ENCODE measurements at places on chromosomes 5 and 9. TPM values are rescaled to one million over a fixed set of nuclear protein-coding genes. Genes with fewer than 3 reads are reported as not detected.
A peak's percentile ranks its signal among the peaks of the same experiment; 100 is the strongest.

Gene ZER1
- total RNA-seq = 37.9 TPM

DNA sequence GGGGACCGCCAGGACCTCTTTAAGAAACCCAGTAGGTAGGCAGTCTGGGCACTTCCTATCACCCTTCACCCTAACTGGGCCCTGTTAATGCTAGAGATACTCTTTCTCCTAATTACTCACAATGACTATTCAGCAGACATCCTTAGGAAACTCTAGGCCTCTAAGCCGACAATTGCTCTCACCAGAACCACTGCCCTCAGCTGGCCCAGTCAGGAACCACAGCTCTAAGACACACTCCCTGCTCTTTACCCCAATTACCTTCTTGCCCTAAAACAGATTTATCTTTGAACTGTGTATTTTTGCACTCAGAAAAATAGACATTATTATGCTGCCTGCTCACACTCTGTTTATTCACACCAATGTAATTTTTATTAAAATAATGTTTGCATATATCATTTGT, 432.6 kb upstream of the SLC30A5 start:
- H3K36me3 ChIP-seq = no peaks in the 10 kb centered on the region
- H3K4me1 ChIP-seq = no peaks in the 10 kb centered on the region
- peak; percentile 1 for DNase-seq
- H3K4me3 ChIP-seq = no peak overlapping the region
- H3K27me3 ChIP-seq = no peaks in the 10 kb centered on the region

GRCh38 chr5:115683081-115683480, 57.2 kb upstream of the TMED7 start:
- DNase-seq = no peak
- no peaks in the 10 kb centered on the region for H3K27me3 ChIP-seq
- no peak overlapping the region for H3K4me3 ChIP-seq
- no peak overlapping the region for H3K27ac ChIP-seq

DNA sequence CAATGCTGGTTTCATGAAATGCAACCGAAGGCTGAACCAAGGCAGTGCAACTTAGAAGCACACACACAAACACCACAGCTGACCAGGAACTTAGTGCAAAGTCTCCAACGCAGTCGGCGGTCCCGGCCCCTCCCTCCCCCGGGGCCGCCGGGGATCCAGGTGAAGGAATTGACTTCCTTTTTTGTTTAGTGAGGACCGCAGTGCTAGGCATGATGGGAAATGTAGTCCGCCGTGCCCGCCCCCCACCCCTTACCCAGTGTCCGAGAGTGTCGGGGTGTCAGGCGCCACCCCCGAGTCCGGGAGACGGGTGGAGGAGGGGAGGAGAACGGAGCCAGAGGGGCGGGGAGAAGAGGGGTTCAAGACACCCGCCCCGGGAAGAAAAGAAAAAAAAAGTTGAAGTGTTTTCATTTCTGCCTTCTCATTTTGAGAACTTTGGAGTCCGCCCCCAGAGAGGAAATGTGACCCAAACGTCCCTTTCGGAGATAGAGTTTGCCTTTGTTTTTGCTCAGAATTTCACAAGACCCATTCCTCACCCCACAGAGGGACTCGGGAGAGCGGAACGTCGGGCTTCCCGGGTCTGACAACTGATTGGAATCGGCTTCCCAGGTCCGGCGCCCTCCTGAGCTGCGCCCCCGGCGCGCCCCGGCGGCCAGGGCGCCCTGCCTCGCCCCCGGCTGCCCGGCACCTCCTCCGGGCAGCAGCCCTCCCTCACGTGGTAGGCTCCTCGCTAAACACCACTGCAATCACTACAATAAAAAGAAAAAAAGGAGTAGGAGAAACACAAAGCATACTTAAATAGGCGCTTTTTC, 2.0 kb downstream of the IER5L start:
- H3K27ac ChIP-seq = peak overlapping the region; percentile 12
- H3K4me3 ChIP-seq = peak overlapping the region; percentile 38
- peaks cover 3% of the 10 kb centered on the region for H3K27me3 ChIP-seq
- H3K36me3 ChIP-seq = no peaks in the 10 kb centered on the region
- DNase-seq = peak; percentile 53

DNA sequence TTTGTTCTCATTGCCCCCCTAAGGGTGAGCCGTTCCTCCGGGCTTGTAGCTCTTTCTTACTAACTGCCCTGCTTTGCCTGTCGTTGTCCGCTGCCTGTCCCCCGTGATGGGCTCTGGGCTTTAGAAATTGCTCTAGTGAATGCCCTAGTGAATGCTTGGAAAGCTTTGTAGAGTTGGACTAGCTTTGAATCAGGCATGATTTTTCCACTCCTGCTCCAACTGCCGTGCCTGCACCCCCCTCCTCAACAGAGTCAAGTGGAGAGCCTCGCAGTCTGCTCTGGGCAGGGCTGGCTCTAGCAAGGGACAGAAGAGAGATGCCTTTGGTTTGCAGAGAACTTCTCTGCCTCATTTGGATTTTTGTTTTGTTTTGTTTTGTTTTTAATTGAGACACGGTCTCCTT, 46.8 kb upstream of the DAB2IP start:
- no peak overlapping the region for H3K27ac ChIP-seq
- no peaks in the 10 kb centered on the region for H3K27me3 ChIP-seq
- H3K4me3 ChIP-seq = no peak overlapping the region
- no peaks in the 10 kb centered on the region for H3K36me3 ChIP-seq

Gene ANGPTL2
- total RNA-seq = not detected

- H3K27ac ChIP-seq = no peak overlapping the region
- H3K27me3 ChIP-seq = no peaks in the 10 kb centered on the region
- no peak overlapping the region for H3K4me3 ChIP-seq
- H3K4me1 ChIP-seq = peaks cover 82% of the 10 kb centered on the region
- H3K36me3 ChIP-seq = no peaks in the 10 kb centered on the region
Measured at GRCh38 chr5:131541071-131541470, 94.0 kb downstream of the RAPGEF6 start.

DNA sequence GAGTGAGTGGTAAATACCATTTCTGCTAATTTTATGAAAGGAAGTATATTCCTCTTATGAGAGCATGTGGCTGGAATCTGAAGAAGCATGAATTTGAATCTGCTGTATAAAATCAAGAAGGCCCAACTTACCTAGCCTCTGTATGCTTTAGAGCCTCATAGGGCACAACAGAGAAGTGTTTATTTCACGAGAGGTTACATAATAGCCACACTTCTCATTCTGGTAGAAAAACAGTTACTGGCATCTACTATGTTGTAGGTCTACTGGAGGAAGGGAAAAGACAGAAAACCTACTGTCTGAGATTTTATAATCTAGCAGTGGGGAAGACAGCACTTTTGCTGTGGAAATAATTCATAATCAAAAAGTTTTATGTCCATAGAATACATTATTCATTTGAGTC, 172.6 kb upstream of the ZNF608 start:
- H3K36me3 ChIP-seq = no peaks in the 10 kb centered on the region
- DNase-seq = no peak
- H3K27ac ChIP-seq = no peak overlapping the region

DNA sequence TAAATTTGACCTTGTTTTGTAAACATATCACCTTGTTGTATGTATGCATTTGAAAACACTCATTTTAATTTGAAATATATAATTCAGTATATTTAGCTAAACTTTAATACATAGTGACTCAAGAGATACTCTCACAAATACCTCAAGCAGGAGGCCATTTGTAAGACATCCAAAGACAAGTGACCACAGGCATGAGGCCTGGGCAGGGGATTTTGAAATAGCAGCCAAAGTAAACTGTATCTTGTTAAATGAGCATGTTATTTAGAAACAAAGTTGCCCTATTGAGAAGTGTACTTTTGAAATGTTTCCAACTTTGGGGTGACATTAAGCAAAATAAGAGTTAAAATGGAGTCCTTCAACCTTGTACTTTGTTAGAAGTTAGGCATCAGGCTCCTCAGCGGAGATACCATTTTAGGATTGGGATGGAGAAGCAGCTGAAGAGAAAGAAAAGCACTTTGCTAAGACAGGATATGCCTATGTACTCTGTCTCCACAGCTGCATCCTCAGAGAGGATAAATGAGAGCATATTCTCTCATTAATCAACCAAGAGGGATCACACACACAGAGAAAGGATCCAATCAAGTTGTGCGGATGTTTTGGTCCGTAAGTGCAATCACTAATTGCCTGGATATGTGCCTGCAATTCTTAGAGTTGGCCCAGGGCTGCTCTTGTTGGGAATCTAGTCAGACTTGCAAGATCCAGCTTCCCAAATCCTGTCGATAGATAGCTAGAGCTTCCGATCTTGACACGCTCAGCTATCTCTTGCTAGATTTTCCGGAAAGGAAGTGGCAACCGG, 157.5 kb upstream of the HAPLN1 start:
- no peaks in the 10 kb centered on the region for H3K4me1 ChIP-seq
- no peak overlapping the region for H3K27ac ChIP-seq
- no peaks in the 10 kb centered on the region for H3K27me3 ChIP-seq
- H3K36me3 ChIP-seq = no peaks in the 10 kb centered on the region

GRCh38 chr9:23290973-23291372, 535.1 kb downstream of the ELAVL2 start:
- no peaks in the 10 kb centered on the region for H3K4me1 ChIP-seq
- no peaks in the 10 kb centered on the region for H3K36me3 ChIP-seq
- no peak overlapping the region for H3K4me3 ChIP-seq
- H3K27ac ChIP-seq = no peak overlapping the region
- H3K27me3 ChIP-seq = no peaks in the 10 kb centered on the region

- no peaks in the 10 kb centered on the region for H3K27me3 ChIP-seq
- no peak for DNase-seq
- no peaks in the 10 kb centered on the region for H3K4me1 ChIP-seq
- no peak overlapping the region for H3K4me3 ChIP-seq
- H3K27ac ChIP-seq = no peak overlapping the region
Measured at GRCh38 chr9:103399535-103399934, 404.4 kb downstream of the CYLC2 start.

Gene FBP1
- 9.2 TPM for total RNA-seq

- peaks cover 34% of the 10 kb centered on the region for H3K4me1 ChIP-seq
- H3K27ac ChIP-seq = peak overlapping the region; percentile 90
- no peak for DNase-seq
Measured at GRCh38 chr9:113220467-113221002, 542 bp downstream of the FKBP15 start.

Gene ABO
- 0.29 TPM for total RNA-seq

- no peak overlapping the region for H3K27ac ChIP-seq
- no peaks in the 10 kb centered on the region for H3K27me3 ChIP-seq
- no peaks in the 10 kb centered on the region for H3K36me3 ChIP-seq
- H3K4me3 ChIP-seq = no peak overlapping the region
- no peak for DNase-seq
Measured at GRCh38 chr5:74543162-74543995, 97.1 kb downstream of the ENC1 start.

DNA sequence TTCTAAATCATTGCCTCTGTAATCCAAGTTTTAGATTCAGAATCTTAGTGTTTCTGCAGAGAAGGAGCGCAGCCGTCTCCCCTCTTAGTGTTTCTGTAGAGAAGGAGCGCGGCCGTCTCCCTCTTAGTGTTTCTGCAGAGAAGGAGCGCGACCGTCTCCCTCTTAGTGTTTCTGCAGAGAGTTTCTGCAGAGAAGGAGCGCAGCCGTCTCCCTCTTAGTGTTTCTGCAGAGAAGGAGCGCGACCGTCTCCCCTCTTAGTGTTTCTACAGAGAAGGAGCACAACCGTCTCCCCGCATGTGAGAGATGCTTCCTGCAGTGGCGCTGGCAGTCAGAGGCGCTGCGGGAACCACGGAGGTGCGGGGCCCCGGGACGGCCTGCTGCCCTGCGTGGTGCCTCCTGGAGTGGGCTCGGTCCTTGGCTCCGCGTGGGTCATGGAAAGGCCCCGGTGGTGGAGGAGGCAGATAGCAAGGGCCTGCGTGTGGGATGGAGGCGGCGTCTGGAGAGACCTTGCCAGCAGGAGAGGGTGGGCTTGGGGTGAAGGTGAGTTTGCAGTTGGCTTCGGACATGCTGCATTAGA, 10.9 kb downstream of the CEP72 start:
- H3K36me3 ChIP-seq = peaks cover 24% of the 10 kb centered on the region
- H3K4me1 ChIP-seq = no peaks in the 10 kb centered on the region
- H3K27me3 ChIP-seq = no peaks in the 10 kb centered on the region
- no peak overlapping the region for H3K4me3 ChIP-seq
- DNase-seq = no peak

GRCh38 chr5:116455061-116455460, 119.6 kb downstream of the SEMA6A start:
- no peaks in the 10 kb centered on the region for H3K36me3 ChIP-seq
- H3K27me3 ChIP-seq = no peaks in the 10 kb centered on the region
- no peak for DNase-seq

DNA sequence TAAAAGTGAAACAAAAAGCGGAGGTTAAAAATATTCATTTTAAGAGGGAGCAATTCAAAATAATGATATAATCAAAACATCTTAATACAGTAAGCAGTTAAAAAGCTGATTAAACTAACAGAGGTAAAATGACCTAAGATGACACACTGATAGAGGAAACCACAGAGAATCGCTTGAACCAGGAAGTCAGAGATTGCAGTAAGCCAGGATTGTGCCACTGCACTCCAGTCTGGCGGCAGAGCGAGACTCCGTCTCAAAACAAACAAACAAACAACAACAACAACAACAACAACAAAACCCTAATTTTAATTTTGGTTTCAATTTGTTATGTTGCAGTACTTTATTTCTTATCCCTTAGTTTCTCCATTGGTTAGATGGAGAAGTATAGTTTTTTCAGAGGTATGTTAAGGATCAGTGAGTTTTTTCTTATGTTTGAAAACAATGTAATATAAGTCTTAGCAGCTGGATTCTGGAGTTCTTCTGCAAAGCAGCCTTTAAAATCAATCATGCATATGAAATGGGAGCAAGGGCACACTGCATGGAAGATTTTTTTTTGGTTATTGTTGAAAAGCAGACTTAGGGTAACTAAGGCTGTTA, 58.5 kb downstream of the MLANA start:
- peak overlapping the region; percentile 9 for H3K27ac ChIP-seq
- DNase-seq = peak; percentile 38
- H3K27me3 ChIP-seq = no peaks in the 10 kb centered on the region
- peaks cover 23% of the 10 kb centered on the region for H3K4me1 ChIP-seq
- H3K4me3 ChIP-seq = no peak overlapping the region

Gene CCDC192
- total RNA-seq = not detected

- no peaks in the 10 kb centered on the region for H3K27me3 ChIP-seq
- peak overlapping the region; percentile 64 for H3K27ac ChIP-seq
- H3K4me1 ChIP-seq = peaks cover 31% of the 10 kb centered on the region
- DNase-seq = no peak
Measured at GRCh38 chr5:81850501-81851357, 99.8 kb upstream of the SSBP2 start.

- no peak overlapping the region for H3K27ac ChIP-seq
- no peaks in the 10 kb centered on the region for H3K27me3 ChIP-seq
- H3K4me1 ChIP-seq = no peaks in the 10 kb centered on the region
- DNase-seq = no peak
- H3K4me3 ChIP-seq = no peak overlapping the region
Measured at GRCh38 chr5:101425339-101425859, 522.3 kb upstream of the ST8SIA4 start.
